DMS 273 treated with DMSO at 0.1 percent for 48 hours (cell line): ENCODE measurements at places on chromosomes 16 and 17.

- no peak for DNase-seq
Measured at GRCh38 chr17:77846531-77847085, 111.9 kb upstream of the TNRC6C start.

DNA sequence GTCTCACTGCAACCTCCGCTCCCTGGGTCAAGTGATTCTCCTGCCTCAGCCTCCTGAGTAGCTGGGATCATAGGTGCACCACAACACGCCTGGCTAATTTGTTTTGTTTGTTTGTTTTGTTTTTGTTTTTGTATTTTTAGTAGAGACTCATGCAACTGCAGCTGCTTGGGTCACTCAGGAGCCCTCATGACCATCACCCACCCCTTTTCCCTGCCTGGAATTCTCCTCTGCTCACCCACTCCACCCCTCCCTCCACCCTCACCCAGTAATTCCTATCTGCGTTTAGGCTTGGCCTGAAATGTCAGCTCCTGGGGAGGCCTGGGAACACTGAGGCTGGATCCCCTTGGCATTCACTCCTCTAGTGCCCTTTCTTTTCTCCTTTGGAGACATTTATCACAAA lies 25.5 kb downstream of the TMEM92 start:
- no peak for DNase-seq

DNA sequence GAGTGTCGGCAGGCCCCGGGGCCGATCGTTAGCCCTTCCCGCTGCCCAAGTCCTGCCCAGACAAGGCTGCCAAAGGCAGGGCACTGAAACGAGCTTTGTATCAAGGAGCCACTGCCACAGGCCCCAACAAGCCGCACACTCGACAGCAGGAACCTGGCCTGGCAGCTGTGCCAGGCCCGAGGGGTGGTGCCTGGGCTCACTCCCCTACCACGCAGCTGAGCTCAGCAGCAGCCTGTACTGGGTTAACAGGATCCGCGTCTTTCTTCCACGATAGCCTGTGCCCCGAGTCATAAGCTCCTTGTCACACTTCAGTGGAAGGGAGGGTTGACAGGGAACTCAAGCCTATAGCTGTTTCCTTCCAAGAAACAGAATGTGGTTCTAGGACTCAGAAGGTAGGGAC lies 87.9 kb downstream of the ABR start:
- DNase-seq = no peak

GRCh38 chr16:47254756-47255155 lies 111.0 kb upstream of the NETO2 start:
- DNase-seq = no peak

- DNase-seq = no peak
Measured at GRCh38 chr17:28898527-28898955, 1.0 kb upstream of the FLOT2 start.
